NCI-H2107 (cell line): ENCODE measurements at places on chromosomes 1 and 21.

- DNase-seq = no peak
Observed at GRCh38 chr21:42367367-42368165, 1.2 kb upstream of the TFF1 start.

DNA sequence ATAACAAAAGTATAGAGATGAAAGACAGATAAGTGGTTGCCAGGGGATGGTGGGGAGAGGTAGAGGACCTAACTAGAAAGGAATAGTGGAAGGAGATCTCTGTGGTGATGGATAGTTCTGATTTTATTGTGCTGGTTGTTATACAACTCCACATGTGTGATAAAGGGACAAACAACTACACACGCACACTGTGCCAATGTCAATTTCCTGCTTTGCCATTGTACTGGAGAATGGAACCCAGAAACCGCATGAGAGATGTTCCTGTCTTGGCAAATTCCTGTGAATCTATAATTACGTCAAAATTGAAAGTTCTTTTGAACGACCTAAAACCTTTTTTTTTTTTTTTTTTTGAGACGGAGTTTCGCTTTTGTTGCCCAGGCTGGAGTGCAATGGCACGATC is 11.0 kb downstream of the TNFRSF9 start:
- no peak for DNase-seq

GRCh38 chr1:56285554-56286402 is 293.6 kb downstream of the PLPP3 start:
- DNase-seq = no peak

DNA sequence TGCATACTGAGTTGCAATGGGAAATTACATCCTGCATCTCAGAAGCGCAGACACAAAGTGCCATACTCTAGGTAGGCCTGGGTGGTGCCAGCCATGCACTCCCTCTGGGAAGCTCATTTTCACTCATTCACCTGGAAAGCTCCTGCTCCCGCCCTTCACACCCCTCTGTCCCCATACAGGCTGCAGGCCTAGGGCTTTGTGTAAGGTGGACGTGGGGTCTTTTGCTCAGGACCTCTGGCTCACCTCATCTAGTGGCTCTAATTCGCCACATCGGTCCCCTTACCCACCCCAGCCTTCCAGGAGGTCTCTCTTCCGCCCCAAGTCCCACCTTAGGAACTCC is 751 bp downstream of the MRPS15 start:
- no peak for DNase-seq

DNA sequence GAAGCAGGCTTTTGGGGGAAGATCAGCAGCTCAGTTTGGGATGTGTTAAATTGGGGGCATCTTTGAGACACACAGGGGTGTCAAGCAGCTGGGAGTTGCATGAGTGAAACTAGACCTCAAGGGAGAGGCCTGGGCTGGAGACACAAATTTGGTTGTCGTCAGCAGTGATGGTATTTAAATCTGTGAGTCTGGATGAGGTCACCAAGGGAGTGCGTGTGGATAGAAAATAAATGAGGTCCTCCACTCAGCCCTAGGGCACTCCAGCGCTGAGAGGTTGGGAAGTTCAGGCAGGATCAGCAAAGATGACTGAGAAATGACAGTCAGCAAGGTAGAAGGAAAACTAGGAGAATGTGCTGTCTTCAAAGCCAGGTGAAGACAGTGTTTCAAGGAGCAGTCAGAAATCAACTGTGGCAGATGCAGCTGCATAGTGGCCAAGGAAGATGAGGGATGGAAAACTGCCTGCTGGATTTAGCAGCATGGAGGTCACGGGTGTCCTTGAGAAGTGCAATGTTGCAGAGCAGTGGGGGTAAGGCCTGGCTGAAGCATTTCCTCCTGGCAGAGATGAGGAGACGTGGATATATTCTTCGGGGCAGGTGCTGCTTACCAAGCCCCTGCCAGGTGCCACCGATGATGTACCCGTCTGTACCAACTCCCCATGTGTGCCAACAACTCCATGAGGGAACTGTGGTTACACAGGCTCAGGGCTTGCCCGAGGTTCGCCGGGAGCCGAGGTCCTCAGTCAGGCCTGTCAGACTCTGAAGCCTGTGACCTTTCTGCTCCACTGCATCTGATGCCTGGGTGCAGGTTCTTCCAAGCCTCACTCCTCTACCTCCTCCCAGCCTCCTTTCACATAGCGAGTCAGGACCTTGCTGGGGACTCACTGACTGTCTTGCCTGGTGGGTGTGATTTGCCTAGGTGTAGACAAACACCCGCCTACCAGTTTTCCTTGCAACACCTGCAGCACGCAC is 11.3 kb downstream of the MAP7D1 start:
- no peak for DNase-seq

DNA sequence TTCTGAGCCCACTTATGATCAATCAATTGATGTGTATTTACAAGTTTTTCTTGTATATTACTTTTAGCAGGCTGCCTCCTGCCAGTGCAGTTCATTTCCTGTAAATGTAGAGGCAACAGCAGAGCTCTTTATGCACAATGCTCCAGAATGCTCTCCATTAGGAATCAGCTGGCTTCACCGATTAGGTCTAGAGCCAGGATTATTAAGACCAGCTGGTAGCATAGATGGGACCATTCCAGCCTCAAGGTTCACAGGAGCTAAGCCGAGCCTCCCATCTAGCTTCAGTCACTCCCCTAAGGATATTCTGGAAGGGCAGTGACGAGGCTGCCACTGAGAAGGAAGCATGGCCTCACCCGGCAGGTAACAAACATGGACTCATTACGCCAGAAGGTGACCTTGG is 36.8 kb downstream of the DHRS3 start:
- DNase-seq = no peak

DNA sequence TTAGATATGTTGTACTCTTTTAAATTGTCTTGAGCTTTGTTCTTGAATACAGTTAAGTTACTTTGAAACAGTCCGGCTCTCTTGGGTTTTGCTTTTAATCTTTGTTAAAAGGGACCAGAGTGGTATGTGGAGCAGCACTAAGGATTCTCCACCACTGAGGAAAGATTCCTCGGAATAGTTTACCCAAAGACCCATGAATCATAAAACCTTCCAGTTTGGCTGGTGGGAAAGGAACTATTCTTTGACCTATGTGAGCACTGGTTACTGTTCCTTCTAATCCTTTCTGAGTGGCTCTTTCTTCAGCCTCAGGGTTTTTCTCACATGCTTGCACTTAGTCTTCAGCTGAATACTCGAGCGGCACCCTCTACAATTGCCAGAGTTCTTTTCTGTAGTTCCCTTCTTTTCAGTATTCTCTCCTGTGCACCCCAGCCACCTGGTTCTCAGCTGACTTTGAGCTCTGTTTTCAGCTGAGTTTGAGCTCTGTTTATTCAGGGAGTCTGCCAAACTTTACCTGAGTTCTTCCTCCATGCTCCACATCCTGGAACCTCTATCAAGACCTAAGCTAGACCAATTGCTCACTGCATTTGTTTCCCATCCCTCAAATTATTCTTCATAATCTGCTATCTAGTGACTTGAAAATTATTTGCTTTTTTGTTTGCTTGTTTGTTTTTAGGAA is 253.8 kb upstream of the PLXNA2 start:
- no peak for DNase-seq

GRCh38 chr1:225441314-225442122 is 13.7 kb upstream of the LBR start:
- no peak for DNase-seq

- DNase-seq = no peak
Observed at GRCh38 chr1:37765916-37766664, 1.2 kb upstream of the EPHA10 start.

DNA sequence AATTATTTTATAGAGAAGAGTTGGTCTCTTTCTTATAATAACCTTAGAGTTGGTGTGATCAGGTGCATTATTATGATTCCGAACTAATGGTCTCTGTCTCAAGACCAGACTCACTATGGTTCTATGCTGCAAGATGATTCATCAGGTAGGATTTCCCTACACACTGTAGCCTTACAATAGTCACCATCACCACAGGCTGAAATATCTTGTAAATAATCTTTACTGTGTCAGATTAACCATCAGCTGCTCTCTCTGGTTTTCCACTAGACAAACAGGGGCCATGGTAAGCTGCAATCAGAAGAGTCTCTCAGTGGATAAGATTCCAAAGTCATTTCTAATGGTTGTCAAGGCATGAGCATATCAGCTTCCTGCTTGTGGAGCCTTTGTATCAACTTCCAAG is 4.4 kb upstream of the GBP4 start:
- DNase-seq = no peak

GRCh38 chr1:69702085-69702484 is 134.4 kb downstream of the LRRC7 start:
- no peak for DNase-seq

DNA sequence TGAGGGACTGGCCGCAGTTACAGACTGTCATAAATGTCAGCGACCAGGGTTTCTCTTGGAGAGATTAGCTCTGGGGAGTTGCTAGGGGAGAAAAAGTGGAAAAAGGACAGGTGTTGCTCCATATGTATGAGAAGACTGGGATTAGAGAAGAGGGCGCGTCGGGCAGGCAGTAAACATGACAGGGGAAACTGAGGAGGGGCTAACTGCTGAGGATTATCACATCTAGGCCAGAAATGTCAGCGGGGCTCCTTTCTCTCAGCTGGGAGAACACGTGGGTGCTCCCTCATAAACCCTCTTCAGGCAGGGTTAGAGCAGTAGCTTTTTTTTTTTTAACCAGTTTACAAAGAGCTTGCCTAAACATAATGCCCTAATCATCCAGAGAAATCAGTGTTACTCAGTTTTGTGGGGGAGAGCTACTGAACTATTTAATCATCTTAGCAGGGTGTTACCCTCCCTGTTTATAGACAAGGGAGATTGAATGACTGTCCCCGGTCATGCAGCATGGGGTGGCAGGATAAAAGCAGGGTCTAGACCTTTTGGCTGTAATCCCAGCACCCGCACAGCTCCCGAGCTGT is 35.2 kb downstream of the ELAPOR1 start:
- no peak for DNase-seq

DNA sequence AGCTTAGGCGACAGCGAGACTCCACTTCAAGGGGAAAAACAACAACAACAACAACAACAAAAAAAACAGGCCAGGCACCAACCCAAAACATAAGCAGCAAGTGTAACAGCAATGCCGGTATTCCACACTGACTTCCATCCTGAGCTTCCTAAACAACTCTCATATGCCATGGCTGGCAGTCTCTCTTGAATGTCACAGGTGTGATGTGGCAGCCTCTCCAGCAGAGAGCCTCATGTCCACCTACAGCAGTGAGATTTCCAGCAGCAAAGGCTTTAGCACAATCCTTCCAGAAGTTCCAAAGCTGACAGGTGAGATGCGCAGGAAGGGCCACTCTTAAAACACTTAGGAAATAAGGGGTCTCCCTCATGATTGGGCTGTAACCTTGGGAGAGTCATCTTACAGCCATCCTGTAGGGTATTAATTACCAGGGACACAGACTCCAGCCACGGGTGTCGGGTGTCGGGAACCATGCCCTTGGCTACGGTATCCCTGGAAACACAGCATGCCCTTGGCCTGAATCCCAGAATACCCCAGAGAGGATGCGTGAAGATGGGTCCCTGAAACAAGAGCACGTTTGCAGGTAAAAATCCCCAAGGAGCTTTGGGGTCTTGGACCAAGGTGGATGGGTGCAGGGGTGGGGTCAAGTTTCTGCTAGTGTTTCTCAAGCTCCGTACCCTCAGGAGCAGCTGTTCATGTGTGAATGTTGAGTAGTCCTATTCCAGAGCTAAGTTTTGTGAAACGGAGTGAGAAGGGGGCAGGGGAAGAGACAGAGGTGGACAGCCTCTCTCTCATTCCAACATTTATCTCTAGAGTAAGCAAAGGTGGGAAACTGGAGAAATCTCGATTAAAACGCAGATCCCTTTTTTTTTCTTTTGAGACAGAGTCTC is 31.4 kb downstream of the CLSTN1 start:
- no peak for DNase-seq

DNA sequence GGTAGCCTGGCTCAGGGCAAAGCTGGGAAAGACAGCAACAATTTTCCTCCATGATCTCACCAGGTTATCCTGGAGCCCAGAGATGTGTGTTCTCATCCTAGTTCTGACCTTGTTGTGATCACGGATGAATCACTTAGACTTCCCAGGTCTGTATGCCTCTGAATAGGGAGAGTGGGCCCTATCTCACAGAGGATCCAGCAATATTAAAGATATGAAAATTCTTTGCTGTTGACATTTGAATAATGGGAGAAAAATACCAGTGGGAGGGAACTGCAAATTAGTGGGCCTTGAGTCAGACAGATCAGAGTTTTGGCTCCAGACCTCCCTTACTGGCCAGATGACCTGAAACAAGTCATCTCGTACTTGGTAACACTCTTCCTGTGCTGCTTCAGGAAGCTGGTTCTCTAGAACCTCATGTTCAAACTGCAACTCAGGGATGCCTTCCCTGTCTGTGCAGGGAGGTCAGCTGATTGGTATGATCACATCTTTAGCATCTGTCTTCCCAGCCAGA is 32.8 kb upstream of the RNF19B start:
- DNase-seq = no peak

DNA sequence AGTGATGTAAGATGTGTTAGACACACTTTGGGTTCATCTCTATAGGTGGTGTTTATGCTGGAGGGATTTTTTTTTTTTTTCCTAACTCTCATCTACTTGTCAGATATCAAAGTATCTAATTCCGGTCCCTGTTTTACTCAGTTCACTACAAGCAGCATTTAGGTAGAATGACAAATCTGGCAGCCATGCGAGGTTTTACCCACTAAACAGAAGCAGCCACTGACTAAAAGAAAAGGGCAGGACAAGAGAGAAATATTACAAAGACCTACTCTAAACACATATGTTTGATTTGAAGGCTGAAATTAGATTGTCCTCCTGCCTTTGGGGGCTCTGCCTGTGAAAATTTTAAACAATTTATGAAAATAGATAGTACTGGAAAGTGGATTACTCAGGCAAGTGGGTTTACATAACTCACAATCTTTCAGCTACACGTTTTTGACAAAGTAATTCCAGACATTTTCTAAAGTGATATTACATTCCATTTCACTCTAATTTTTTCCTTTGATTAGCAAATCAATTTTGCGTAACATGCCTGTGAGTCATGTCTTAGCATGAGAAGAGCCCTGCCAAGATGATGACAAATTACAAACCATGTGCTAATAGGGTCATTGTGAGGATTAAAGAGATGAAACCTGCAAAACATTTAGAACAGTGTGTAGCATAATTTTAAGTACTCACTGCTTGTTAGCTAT is 172.6 kb downstream of the PLA2G4A start:
- DNase-seq = no peak

DNA sequence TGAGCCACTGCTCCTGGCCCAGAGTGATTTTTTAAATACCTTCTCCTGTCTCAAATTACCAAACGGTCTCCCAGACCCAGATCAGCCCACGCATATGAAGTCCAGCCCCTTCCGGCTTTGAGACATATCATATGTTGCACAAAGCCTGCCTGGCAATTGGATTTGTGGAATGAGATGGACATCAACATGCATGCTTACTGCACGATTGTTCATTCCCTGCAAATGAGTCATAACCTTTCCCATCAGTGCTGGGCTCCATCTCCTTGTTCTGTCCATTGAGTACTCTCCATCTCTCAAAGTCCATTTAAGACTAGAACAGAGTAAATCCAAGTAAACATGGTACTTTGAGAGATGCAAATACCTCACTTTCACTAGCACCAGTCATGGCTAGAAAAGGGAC is 612.2 kb upstream of the USP24 start:
- no peak for DNase-seq

GRCh38 chr1:204102029-204102611 is 29.2 kb downstream of the SOX13 start:
- no peak for DNase-seq
